Effector memory CD4-positive, alpha-beta T cell (primary cell): ENCODE measurements at places on chromosomes 16 and 17.

DNA sequence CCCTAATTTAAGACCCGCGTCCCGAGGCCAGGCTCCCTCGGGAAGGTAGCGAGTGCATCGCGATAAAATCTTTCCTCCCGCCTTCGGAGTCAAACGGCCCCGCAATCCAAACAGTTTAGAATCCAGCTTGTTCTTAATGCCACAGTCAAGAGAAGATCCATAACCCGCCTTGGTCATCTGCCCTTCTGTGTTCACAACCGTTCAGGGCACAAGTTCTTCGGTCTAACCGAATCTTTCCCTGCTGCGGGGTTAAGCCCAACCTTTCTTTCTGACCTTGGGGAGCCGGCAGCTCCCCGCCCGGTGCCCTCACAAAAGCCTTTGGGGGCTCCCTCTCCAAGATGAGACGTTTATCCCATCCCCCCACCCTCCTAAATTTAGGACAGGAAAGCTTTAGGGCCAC, 30.3 kb downstream of the CPSF4L start:
- no peaks in the 10 kb centered on the region for H3K36me3 ChIP-seq
- peaks cover 34% of the 10 kb centered on the region for H3K4me1 ChIP-seq
- H3K4me3 ChIP-seq = peak overlapping the region; percentile 94
- peak overlapping the region; percentile 76 for H3K27ac ChIP-seq

DNA sequence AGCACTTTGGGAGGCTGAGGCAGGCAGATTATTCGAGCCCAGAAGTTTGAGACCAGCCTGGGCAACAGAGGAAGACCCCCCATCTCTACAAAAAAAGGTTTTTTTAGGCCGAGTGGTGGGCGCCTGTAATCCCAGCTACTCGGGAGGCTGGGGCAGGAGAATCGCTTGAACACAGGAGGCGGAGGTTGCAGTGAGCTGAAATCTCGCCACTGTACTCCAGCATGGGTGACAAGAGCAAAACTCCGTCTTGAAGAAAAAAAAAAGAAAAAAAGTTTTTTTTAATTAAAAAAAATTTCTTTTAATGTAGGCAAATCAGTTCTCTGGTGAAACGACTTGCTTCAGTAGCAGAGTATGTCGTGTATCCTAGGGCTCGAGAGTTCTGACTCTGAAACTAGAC, 10.9 kb downstream of the HSD3B7 start:
- peaks cover 6% of the 10 kb centered on the region for H3K4me1 ChIP-seq
- no peak for DNase-seq
- no peaks in the 10 kb centered on the region for H3K36me3 ChIP-seq

DNA sequence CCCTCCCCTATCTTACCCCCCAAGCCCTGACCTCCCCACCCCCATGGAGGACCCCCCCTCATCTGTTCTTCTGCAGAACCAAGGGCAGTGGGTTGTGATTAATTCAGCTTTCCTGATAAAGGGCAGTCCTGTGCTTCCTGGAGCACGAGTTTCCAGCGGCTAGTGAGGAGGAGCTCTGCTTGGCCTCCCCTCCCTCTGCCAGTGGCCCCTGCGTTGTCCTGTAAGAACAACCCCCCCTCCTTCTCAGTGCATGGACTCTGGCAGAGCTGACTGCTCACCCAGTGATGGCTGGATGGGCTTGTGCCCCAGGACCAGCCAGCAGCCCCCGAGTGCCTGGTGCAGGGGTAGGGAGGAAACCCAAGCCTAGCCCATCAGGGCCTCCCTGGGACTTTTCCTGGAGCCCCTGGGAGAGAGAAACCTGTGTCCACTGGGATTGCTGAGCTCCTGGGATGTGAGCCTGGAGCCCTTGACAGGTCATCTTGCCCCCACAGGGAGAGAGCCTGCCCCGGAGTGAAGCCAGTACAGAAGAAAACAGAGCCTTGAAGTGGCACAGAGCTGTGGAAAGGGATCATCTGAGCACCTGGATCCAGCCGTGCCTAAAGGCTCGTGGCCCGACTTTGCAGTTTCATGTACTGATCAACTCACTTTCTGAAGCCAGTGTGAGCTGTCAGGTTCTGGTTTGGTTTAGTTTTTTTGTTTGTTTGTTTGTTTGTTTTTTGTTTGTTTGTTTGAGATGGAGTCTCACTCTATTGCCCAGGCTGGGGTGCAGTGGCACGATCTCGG, 26.5 kb downstream of the MMP15 start:
- H3K4me1 ChIP-seq = no peaks in the 10 kb centered on the region
- no peak overlapping the region for H3K27ac ChIP-seq
- no peaks in the 10 kb centered on the region for H3K36me3 ChIP-seq
- no peaks in the 10 kb centered on the region for H3K27me3 ChIP-seq

DNA sequence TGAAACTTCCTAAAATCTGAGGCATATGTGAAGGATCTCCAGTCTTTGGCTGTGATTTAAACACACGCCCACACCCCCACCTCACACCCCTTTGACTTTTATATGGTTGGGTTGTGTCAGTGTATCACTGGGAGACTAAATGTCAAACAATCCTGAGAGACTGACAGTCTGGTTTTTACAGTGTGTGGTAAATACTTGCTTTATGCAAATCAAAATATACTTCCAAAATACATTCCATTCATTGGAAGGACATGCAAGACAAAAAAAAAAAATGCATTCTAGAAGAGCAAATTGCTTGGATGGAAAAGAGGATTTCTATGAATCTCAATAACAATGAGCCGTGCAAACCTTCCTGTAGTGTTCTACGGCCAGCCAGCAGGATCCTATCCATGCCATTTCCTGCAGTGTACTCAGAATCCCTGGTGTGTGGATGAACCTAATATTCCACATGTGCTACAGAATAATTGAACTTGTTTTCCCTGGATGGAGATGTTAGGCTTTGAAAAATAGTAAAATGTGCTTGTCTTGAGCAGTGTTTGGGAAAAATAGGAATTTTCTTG, 602.1 kb upstream of the GOT2 start:
- no peaks in the 10 kb centered on the region for H3K4me1 ChIP-seq
- no peak for DNase-seq
- H3K27me3 ChIP-seq = no peaks in the 10 kb centered on the region
- no peak overlapping the region for H3K27ac ChIP-seq
- no peak overlapping the region for H3K4me3 ChIP-seq

DNA sequence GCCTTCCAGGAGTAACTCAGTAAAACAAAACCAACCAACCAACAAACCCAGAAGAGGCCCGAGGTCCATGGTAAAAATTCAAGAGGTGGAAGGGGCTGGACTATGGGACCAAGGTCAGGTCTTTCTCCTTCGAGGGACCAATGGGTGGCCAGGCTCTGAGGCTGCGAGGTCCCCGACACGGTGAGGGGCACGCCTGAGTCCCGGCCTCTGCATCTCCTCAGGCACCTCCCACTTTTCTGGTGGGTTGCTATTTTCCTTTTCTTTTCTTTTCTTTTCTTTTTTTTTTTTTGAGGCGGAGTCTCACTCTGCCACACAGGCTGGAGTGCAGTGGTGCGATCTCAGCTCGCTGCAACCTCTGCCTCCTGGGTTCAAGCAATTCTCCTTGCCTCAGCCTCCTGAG, 18.0 kb downstream of the CD7 start:
- no peak for DNase-seq
- H3K27me3 ChIP-seq = no peaks in the 10 kb centered on the region
- H3K36me3 ChIP-seq = no peaks in the 10 kb centered on the region
- H3K4me3 ChIP-seq = no peak overlapping the region

DNA sequence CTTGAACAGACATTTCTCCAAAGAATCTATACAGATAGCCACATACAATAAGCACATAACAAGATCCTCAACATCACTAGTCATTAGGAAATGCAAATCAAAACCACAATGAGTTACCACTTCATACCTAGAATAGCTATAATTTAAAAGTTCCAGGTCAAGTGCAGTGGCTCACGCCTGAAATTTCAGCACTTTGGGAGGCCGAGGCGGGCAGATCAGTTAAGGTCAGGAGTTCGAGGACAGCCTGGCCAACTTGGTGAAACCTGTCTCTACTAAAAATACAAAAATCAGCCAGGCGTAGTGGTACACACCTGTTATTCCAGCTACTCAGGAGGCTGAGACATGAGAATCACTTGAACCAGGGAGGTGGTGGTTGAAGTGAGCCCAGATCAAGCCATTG, 19.9 kb downstream of the RANBP10 start:
- H3K4me3 ChIP-seq = no peak overlapping the region
- peaks cover 4% of the 10 kb centered on the region for H3K4me1 ChIP-seq
- no peaks in the 10 kb centered on the region for H3K36me3 ChIP-seq

DNA sequence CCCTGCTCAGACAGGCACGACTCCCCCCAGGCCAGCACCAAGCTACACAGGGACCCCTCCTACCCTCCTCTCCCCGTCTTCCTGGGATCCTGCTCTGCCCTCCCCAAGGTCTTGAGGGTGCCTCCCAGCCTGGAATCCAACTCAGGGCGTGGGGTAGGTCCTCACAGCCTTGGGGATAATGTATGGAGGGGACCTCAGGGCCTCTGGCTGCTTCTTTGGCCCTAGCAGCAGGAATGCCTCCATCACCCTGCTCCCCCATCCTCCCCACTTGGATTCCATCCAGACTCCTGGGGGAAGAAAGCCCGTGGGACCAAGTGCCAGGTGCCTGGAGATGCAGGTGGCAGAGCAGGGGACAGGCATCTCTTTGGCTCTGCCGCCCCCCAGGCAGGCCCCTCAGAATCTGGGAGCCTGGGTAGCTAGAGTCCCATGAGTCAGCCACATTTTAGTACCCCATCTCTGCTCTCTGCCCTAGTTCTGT, 10.7 kb upstream of the STAC2 start:
- H3K36me3 ChIP-seq = no peaks in the 10 kb centered on the region
- peaks cover 30% of the 10 kb centered on the region for H3K4me1 ChIP-seq
- no peak overlapping the region for H3K4me3 ChIP-seq
- H3K27me3 ChIP-seq = no peaks in the 10 kb centered on the region
- DNase-seq = no peak

GRCh38 chr16:9787717-9788116, 394.5 kb downstream of the GRIN2A start:
- H3K4me3 ChIP-seq = no peak overlapping the region
- H3K27ac ChIP-seq = no peak overlapping the region
- no peaks in the 10 kb centered on the region for H3K36me3 ChIP-seq
- H3K4me1 ChIP-seq = no peaks in the 10 kb centered on the region
- no peak for DNase-seq

DNA sequence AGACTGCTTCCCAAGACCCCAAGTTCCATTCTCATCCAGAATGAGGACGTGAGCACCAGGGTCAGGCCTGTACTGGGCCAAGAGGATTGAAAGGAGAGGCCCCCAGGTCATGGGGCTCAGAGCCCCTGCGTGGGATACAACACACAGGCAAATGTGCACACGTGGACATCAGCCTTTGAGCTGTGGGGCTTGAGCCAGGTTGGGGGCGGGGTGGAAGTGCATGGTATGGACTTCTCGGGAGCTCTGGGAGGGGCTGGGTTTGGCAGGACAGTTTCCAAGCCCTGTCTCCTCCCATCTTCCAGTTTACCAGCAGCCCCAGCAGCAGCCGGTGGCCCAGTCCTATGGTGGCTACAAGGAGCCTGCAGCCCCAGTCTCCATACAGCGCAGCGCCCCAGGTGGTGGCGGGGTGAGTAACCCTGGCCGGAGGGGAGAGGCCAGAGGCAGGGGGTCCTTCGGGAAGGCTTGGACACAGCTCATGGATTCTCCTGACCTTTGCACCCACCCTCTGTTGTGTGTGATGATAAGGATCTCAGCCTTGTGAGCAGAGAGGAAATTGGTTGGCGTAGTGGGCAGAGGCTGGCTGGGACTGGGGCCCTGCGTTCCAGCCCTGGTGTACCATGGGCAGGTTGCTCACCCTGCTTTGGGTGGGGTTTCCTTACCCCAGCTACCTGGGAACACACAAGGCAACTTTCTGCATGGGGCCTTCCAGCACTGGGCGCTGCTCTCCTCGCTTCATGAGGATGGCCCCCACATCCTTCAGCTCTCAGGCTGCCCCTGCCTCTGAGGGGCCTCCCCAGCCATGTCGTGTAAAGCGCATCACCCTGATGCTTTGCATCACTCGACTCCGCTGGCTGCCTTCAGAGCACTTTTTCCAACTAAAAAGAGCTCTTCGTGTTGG, 10.4 kb upstream of the LASP1NB start:
- no peak overlapping the region for H3K27ac ChIP-seq
- H3K36me3 ChIP-seq = peaks cover 79% of the 10 kb centered on the region
- H3K27me3 ChIP-seq = no peaks in the 10 kb centered on the region
- DNase-seq = no peak
- H3K4me1 ChIP-seq = no peaks in the 10 kb centered on the region
- H3K4me3 ChIP-seq = no peak overlapping the region
